ENCODE measurements at places on chromosomes 5 and 9.

- no peak for DNase-seq
These were observed 41.9 kb upstream of the PLPP6 start for GRCh38 chr9:4620057-4620765.

DNA sequence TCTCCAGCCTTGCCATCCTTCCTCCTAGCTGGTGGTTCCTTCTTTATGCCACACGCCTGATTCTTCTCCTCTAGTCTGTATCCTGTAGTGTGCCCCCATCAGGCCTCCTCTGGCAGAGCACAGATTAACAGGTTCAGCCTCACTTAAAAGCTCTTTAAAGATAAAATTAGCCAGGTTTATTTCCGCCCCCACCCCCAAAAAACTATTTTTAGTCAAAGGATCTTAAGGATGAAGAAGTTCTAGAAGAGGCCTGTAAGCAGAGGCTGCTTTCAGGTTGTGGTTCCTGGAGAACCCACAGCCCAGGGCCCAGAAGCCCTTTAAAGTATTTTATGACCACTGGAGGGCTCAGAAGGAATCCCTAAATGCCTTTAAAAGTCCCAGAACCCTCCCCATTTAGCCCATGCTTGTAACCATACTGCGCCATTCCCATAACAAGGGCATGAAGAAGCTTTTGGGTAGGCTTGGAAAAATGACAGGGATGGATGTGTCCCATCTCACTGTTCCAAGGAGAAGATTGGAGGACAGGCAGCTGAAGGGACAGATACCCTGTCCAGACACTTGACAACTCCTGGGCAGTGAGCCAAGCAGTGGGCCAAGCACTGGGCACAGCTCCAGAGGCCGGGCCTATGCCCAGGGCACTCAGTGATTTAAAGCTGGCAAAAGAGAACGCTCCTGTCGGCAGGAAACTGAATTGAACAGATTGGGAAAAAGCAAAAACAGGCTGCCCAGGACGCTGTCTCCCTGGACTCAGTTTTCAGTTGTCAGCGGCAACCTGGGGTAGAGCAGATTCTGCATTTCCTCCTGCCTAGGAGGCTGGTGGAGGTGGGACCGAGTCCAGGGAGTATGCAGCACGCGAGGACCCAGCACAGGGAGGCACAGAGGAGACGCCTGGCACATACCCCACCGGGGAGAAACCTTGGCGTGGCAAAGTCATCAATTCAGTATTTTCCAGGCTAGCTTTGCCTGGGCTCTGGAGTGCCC lies 106.3 kb upstream of the SSBP2 start:
- no peak for DNase-seq

DNA sequence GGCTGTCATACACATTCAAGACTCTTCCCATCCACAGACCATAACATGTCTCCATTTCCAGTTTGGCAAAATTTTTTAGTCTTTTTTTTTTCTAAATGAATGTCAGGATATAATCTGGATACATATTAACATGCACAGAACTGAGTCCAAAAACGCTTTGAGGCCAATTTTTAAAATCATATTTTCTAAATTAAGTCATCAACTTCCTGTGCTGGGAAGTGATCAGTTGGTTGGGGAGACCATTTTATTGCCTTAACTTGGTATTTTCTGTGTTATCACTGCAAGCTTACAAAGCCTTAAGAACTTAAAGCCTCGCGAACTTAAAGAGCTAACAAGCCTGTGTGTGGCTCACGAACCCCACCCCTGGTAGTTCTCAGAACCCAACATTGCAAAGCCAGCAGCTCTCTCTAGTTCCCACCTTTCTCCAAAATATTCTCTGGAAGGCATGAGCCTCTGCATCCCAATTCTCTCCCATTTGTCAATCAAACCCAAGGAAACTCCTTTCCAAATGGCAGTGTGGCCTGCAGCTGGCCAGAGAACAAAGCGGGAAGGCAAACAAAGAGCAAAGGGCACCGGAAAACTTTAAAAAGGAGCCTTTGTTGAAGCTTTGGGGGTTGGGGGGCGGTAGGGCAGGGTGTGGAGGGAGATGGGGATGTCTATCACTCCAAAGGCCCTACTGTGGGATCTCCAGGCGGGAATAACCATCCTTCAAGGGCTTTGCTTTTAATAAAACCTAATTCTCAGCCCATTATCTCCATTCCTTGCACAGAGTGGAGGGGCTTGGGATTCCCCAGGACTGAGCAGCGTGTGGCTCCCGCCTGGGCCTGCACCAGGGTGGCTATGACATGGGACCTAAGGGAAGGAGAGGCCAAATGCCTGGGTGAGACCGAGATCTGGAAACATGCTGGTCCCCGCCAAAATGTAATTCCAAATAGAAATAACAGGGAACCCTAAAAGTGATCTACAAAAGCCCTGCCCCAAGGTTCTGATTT lies 65.0 kb downstream of the ROR2 start:
- DNase-seq, result no peak

DNA sequence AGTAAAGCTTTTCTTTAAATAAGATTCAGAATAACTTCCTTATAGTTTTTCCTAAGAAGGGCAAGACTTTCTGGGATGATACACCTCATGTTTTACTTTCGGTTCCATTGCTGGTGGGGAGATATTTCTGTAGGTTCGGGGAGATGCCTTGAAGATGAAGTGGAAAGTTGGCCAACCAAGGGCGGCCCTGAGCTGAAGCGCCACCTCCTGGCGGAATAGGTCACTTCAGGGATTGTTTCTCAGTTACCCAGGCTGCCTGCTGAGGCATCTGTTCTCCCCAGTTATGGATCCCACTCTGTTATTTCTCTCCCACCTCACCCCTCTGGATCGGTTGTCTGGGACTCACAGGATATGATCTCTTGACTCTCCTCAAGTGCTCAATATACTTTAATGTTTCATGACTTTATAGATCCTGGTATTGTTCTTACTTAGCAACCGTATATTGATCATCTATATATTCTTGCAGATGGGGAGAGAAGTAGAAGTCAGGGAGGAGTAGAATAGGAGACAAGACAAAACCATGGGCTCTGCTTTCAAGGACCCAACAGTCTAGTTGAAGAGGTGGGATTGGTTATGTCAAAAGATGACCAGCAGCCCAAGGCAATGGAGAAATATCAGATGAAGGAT lies 23.4 kb downstream of the MEGF10 start:
- DNase-seq, result peak; percentile 24

- DNase-seq, result no peak
These were observed at the start of gene ADAMTSL1 for GRCh38 chr9:18473652-18474279. Gene ADAMTSL1 (plus strand): TSS chr9:18474153. CDS start chr9:18474233, 80 bp downstream.
